ENCODE measurements at places on chromosomes 4 and X.

DNA sequence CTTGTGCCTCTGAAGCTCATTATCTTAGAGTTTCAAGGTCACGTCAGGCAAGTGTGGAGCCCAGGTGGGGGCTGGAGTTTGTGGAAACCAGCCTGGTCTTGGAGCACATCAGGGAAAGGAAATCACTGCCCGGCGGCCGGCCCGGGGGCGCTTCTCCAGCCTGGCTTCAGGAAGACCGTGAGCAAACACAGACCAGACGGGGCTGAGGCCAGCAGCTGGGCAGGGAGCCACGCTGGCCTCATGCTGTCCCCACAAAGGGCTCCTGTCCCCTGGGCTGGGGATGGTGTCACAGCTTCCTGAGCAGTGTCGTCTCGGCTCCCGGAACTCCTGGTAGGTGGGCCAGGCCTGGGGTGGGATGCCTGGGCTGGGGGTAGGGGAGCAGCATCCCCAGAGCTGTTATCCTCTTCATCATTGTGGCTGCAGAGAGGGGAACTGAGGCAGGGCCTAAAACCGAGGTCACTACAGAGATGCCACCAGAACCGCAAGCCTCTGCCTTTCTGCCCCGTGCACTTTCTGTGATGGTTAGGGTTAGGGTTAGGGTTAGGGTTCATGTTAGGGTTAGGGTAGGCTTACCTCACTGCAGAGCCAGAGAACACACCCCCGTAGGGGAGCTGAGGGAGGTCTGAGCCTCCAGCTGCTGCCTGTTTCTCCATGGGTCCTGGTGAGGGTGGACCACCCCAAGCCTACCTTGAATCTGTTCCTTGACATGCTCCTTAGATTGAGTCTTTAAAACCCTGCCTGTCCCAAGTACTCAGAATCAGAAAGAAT, 77.5 kb downstream of the HTRA3 start:
- no peak for DNase-seq

DNA sequence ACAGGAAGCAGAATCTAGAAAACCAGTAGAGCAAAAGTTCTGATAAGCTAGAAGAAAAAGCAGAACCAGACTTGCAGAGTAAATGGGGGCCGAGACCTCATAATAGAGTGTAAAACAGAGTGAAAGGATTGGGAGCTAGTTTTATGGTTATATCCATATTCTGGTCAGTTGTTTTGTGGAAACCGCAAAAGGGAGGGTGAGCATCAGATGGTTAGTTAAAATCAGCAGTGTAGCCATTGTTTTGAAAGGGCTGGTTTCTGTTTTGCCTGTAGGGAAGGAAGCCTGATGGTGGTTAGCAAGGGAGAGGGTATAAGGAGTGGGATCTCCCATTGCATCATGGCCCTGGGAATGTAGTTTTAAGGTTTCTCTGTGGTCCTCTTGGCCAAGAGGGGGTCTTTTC, 17.2 kb upstream of the CCNI start:
- DNase-seq: no peak

DNA sequence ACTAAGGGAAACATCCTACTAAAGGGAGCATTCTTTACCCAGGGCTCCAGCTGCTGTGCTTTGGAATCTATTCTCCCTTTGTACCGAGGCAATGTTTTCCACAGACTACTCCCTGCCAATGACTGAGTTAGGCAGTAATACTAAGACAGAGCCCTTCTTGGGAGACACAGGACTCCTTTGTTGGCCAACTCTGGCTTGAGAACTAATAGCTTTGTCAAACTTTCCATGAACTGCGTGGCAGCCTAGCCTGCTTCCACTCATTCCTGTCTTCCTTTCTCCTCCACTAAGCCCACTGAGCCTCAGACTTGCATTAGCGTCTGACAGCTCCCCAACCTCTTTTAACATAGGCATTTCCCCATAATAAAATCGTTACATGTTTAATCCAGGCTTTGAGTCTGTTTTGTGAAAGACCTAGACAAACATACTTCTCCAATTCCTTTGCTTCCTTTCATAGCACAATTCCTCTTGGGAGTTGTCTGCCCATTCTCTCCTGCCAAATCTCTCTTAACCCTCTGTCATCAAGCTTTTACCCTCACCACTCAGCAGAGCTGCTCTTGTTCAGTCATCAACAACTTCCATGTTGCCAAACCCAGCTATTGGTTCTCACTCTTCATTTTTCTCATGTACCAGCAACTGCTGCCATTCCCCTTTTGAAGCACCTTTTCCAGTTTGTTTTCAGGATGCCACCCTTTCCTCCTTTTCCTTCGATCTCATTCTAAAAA, 300.3 kb upstream of the IGFBP7 start:
- DNase-seq: no peak

DNA sequence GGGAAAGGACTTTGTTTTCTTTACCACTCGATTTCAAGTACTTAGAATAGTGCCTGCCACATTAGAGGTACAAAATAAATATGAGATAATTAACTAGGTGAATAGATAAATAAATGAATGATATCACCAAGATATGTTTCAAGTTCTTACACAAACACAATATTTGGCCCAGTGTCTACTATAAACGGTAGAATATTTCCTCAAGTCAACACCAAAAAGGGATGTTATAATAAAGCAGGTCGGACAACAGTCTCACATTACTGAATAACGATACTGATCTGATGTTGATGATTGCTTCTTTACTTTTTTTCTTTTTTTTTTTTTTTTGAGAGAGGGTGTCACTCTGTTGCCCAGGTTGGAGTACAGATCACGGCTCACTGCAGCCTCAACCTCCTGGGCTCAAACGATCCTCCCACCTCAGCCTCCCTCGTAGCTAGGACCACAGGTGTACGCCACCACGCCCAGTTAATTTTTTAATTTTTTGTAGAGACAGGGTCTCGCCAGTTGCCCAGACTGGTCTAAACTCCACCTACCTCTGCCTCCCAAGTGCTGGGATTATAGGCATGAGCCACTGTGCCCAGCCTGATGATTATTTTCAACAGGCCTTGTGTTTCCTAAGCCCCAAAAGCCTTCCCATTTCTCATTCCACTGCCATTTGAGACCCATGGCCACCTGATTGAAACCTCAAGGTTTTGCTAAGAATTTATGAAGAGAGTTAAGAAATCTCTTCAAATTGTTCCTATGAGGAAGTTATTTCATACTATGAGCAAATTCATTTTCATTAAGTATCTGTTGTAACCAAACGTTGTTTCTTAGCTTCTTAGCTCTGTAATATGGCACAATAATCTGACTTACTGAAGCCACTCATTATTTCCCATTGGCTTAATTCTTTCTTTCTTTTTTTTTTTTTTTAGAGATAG, 2.3 kb downstream of the MANBA start:
- no peak for DNase-seq

- DNase-seq: no peak
Observed at GRCh38 chr4:114922592-114922933, 190.9 kb downstream of the NDST4 start.

GRCh38 chrX:48576108-48576507, 1.8 kb downstream of the RBM3 start:
- no peak for DNase-seq

DNA sequence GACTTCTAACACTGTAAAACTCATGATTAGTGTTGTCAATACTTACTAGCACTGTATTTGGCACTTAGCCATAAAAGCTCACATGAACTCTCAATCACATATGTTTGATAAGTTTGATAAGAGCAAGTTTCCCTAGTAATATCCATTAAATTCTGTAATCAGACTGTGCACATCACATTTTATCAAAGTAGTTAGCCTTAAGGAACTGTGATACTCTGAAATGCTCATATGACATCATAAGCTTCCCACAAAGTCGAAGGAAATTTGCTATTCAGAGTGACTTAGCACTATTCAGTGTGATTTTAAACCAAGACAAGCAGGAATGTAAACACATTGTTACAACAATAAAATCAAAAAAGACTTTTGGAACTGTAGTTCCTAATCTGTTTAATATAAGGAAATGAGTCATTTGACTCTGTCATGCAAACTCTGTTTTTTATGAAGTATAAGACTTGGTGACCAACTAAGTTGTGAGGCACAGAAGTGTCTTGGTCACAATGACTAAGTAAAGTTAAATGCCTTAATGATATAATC, 6.7 kb downstream of the SLC7A11 start:
- DNase-seq: no peak

GRCh38 chr4:137678796-137679195, 146.5 kb upstream of the PCDH18 start:
- no peak for DNase-seq

- no peak for DNase-seq
Observed at GRCh38 chr4:87555773-87556619, 26.8 kb upstream of the SPARCL1 start.

- no peak for DNase-seq
Observed at GRCh38 chr4:2061186-2062131, 2.3 kb downstream of the NAT8L start.

GRCh38 chr4:155921597-155921996, 18.1 kb downstream of the TDO2 start:
- DNase-seq: no peak

DNA sequence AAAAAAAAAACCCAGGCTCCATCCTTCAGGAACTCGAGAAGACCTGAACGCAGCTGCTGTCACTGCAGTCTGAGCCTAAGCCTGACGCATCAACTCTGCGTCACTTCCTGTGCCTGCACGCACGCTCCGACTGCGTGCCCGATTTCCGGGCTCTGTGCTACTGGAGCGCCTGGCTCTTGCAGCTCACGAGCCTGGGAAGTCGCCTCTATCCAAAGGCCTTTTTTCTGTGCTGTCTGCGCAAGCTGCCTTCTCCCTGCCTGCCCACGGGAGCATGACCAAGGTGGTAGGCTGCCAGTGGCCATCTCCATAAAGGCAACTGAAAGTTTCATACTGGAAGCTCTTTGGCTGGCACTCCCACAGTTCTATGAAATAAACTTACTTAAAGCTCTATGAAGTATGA, 9.9 kb upstream of the GASK1B start:
- DNase-seq: no peak

GRCh38 chr4:90855111-90855510, 727.9 kb downstream of the CCSER1 start:
- no peak for DNase-seq

DNA sequence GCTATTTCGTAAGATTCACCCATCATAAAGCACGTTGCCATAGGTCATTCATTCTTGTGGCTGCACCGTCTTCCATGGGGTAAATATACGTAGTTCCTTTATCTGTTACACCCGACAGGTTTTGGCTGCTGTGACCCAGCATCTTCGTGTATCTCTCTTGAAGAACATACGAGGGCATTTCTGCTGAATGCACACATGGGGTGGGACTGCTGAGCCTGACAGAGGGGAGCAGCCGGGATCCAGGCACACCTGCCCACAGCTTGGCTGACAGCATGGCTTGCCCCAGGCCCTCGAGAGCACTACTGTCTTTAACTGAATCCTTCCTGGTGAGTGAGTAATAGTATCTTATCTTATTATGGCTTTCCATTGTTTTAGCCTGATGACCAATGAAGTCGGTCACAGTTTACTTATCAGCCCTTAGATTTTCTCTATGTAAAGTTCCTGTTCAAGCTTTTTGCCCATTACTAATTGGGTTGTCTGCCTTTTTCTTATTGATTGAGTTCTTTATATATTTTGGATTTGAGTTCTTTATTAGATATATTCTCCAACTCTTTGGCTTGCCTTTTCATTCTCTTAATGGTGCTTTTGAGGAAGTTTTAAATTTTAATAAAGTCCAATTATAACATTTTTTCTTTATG, 45.0 kb upstream of the MXD4 start:
- no peak for DNase-seq

DNA sequence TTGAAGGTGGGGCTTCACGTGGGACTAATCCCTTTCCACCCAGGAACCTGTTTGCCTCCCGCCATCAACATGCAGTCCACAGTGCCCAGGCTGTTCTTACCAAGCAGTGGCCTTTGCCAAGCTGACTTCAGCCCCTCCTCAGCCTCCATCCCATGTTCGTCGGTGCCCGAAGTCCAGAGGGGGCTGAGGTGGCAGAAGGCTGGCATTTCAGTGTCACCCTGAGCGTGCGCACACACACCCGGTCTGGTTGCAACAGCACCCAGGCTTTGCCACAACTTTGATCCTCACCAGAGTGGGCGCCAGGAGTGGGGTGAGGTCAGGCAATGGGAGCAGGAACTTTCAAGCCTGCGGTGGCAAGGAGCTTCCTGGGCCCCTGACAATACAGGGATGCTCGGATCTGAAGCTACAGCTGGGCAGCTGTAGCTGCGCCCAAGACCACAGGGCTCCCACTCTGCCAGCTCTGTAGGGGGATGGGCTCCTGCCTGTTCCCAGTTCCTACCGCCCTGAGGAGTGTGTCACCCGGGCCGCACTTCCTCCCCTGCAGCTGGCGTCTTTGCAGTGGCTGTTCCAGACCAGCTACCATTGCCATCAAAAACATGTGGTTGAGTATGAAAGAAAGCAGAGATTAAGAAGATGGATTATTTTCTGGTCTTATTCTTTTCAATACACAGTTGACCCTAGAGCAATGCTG, 428.0 kb downstream of the EPHA5 start:
- no peak for DNase-seq

GRCh38 chrX:22121161-22121560, 89.0 kb downstream of the PHEX start:
- no peak for DNase-seq

DNA sequence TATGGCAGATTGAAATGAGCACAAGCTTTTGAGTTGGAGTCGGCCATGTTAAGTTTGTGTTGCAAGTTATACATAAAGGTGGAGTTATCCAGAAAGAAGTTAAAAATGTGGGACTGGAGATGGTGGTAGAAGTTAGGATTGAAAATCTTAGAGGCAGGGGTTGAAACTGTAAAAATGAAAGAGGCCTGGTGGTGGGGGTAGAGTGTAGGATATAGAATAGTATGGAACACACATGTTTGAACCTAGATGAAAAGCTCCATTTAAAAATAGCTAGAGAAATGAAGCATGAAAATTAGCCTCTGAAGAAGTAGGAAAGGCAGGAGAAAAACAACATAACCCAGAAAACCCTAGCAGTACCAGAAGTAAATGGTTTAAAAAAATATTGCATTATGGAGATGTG, 131.8 kb upstream of the ENPEP start:
- no peak for DNase-seq

- no peak for DNase-seq
Observed at GRCh38 chr4:38609614-38610013, 54.4 kb upstream of the KLF3 start.

DNA sequence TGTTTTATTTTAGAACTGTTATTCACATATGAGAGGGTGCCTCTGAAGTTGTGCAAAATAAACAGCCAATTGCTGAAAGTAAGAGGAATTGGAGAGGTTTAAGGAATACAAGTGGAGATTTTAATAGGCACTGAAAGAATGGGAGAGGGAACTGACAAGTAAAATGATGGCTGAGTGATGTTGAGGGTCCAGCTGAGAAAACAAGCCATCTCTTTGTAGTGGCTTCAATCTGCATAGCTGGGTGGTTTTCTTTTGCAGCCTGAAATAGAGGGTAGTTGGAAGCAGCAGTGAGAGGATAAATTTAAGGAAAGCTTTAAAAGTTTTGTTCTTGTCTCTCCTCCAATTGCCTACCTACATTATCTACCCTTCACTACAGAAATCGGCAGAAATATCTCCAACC, 106.7 kb upstream of the DGKK start:
- DNase-seq: no peak
